ENCODE measurements at places on chromosomes 2 and 18.

DNA sequence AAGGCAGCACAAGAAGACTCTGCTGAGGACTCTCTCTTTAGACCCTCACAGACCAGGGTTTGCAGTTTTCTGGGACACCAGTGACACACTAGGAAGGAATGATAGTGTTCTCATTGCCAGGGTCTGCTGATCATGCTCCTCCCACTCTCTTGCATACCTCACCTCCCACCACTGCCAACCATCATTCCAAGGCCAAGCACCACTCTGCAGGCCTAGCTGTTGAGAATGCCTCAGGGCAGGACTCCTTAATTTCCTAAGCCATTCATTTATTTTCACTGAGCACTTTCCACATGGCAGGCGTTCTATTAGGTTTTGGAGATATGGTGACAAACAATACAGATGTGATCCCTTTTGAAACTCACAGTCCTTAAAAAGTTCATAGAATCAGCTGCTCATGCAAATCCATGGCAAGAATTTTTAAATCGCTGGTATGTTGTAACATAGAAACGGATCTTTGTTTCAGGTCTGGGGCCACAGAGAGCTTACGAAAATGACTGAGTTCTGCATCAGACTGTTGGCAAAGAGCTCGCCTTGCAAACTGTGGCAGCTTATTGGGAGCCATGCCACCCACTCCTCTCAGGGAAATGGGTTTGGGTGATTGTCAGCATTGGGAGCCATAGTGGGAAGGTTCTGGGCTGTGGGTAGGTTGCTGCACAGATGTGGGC lies 78.5 kb downstream of the XDH start:
- DNase-seq, result no peak

- DNase-seq, result peak; percentile 81
Observed at GRCh38 chr18:12990123-12990475, 1.1 kb upstream of the CEP192 start.

- DNase-seq, result no peak
Observed at GRCh38 chr18:6613581-6613980, 115.9 kb upstream of the ARHGAP28 start.

- no peak for DNase-seq
Observed at GRCh38 chr18:24922491-24922890, 429.5 kb downstream of the ZNF521 start.

DNA sequence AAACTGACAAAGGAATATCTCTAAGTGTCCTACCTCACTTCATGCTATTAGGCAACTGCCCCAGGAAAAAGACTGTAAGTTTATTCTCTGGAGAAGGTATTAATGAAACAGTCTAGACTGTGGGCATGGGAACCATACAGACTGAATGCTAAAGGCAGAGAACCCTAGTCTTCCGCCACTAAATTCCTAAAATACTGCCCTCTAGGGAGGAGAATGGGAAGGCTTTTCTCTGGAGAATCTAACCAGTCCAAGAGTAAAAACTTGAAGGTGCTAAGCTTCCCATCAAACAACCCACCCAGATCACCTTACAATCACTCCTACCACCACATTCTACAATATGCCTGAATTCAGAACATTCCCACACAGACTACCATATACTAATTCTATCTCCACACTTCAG lies 3.4 kb downstream of the SRBD1 start:
- DNase-seq, result no peak

DNA sequence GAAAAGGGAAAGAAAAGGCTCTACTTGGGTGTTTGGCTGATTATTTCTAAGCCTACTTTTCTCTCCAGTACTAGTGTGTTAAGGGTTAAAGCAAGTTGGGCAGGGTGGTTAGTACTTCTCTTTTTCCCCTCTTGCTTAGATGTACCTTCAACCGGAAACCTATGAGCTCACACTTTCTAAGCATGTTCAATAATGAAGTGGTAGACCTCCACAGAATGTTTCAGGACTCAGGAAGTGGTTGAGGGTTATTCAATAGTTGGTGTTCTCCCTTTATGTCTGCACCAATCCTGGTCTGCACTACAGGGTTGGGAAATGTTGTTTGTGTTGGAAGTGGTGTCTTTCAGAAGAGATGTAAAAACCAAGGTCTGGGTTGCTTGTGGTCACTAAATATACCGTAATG lies 137.1 kb downstream of the ZEB2 start:
- no peak for DNase-seq

GRCh38 chr2:16655905-16656642 lies 9.6 kb downstream of the CYRIA start:
- no peak for DNase-seq

- DNase-seq, result no peak
Observed at GRCh38 chr2:7736646-7737305, 819.6 kb downstream of the RNF144A start.

DNA sequence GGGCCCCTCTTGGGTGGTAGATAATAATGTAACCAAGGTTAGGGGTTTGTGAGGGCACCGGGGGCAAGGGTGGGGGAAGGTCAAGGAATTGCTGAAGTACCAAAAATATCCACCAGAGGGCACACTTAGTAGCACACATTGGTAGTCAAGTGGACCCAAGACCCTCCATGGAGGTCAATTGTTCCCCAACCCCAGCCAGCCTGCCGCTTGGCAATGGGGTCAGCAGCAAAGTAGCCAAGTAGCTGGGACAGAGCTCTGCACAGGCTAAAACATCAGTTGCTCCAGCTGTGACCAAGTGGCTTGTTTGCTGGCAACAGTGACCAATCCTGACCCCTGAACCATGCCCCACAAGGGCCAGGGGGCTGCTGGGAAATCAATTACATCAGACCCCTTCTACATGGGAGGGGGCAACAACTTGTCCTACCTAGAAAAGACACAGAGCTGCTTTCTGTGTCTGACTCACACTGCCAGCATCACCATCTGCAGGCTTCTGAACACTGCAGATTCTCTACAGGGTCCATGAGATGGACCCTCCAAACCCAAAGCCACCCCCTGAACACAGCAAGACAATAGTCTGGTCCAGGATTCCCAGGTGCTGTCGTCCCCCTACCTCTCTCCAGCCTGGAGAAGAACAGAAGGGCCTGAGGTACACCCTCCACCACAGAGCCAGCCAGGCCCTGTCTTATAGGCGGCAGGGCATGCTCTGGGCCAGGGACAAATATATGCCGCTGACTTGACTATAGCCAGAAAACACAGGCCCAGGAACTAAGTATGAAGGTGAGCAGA lies 76.0 kb downstream of the EMX1 start:
- peak; percentile 58 for DNase-seq

DNA sequence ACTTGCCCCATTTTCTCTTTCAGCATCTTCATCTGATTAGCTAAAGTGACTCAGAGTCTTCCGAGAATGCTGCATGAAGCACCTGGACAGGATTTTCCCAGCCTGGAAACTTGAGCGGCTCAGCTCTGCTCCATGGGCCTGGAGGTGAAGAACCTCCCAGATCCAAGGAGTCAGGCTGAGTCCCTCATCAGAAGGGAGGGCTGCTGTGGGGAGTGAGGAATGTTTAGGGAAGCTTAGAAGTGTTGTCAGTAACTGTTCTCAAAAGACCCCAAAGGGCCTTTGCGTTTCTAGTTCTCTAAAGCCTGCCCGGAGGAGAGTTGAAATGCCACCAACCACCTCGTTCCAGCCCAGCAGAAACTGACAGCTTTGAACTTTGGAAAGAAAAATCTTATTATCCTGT lies 157.1 kb downstream of the CLIP4 start:
- no peak for DNase-seq

DNA sequence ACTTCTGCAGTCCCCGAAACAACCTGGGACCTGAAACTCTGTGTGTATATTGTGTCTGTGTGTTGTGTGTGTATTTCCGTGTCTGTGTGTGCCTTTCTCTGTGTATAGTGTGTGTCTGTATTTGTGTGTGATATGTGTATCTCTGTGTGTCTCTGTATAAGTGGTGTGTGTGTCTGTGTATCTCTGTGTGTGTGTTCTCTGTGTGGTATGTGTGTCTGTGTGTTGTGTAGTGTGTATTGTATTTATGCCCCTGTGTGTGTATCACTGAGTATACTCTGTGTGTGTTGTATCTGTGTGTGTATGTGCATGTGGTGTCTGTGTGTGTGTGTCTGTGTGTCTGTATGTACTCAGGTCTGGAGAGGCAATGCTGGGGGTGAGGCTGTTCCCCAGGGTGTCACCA lies 11.6 kb downstream of the CASP8 start:
- no peak for DNase-seq

DNA sequence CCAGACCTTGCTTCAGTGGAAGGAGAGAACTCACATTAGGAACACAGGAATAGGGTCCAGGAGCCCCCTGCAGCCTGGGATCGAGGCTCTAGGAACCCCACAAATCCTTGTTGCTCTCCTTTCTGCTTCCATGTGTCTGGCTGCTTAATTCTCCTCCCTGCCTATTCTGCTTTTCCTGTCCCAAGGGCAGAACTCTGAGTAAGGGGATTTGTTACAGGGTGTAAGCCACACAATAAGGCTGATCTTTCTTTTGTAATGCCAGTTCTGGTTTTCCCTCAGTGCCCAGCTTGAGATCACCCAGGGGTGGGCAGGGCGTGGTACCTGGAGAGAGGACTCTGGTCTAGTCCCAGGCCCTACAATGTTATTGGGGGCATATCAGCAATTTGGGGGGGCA lies 119.6 kb upstream of the MGAT5 start:
- DNase-seq, result no peak

- DNase-seq, result no peak
Observed at GRCh38 chr18:62485684-62486083, 37.1 kb upstream of the ZCCHC2 start.

- no peak for DNase-seq
Observed at GRCh38 chr2:30372826-30373225, 74.2 kb upstream of the LCLAT1 start.

DNA sequence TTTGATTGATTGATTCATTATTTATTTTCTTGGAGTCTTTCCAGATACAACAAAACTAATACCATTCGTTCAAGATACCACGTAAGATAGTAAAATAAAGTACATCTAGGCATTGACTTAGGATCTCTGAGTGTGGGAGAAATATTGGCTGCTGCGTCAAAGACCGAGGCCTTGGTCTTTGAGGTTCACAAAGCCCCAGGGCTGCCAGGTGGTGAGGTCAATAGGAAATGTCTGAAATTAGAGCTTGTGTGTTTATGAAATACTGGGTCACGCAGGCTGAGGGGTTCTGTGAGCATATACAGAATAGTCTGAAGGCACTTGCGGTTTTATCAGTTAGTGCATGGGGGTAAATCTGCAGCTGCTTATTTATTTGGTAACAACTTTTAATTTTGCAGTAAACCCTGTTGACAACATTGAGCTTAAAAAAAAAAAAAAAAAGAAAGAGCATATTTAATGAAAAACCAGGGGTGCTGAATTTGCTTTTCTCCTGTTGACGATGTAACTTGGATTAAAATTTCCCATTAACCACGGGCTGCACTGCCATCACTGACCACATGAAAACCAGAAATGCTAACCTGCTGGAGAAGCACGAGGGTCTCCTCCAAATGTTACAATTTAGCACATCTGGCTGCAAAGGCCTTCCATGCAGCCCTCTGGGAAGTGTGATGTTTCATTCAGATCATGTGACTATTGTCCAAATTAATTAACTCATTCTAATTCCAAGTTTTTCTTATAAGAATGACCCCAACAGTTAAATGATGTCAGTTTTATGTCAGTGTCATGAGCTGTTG lies 27.1 kb upstream of the SERPINB12 start:
- no peak for DNase-seq

DNA sequence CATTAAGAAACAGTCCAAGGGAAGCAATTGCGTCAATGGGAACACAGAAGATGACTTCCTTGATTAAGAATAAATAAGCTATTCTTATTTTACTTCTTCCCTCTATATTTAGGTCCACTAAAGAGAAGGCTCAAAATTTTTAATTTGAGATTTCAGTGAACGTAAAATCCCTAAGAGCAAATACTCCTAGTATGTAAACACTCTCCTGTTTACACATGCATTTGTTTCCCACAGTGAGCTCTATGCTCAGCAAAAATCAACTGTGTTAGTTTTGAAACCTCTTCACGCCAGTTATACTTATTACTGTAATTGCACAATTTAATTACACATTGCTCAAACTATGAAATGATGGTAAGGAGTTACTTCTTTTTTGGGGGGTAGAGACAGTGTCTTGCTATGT lies 8.8 kb downstream of the SLC39A6 start:
- no peak for DNase-seq

DNA sequence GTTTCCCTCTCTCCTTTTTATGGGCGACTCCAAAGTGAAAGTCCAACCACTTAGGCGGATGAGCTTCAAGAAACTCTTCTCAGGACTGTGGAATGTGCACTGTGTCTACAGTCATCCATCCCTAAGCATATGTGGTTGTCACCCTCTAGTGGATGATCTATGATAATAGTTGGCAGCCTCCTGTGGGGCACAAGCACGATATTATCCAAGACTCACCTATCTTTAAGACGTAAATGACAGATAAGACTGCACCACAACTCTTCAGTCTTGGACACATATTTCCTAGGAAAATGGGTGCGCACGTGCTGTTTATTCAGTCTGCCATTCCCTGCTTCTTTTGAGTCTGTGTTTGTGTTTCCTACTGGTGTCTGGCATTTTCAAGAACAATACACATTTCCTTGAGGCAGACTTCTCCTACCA lies 145.5 kb upstream of the CTAGE1 start:
- DNase-seq, result no peak
